ENCODE measurements at places on chromosomes 12 and 14.
A peak's percentile ranks its signal among the peaks of the same experiment; 100 is the strongest.

DNA sequence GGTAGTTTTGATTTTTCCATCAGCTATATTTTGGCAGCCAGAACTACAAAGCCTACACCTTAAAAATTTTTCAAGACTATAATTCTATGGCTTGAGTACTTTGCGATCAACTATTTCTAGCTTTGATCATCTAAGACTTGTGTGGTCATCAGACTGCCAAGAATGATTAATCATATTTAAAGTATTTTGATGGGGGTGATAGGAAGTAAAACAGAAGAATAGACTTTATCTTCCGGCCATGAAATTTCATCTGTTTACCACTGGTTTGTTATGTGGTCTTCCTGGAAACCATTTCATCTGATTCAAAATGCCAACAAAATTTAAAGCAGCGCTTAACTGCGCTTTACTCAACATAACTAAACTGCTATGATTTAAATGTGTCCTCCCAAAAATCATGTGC, 706.8 kb downstream of the TRHDE start:
- no peak for DNase-seq

- peak; percentile 65 for DNase-seq
Measured at GRCh38 chr14:20609215-20610001, 18.2 kb upstream of the RNASE12 start.

DNA sequence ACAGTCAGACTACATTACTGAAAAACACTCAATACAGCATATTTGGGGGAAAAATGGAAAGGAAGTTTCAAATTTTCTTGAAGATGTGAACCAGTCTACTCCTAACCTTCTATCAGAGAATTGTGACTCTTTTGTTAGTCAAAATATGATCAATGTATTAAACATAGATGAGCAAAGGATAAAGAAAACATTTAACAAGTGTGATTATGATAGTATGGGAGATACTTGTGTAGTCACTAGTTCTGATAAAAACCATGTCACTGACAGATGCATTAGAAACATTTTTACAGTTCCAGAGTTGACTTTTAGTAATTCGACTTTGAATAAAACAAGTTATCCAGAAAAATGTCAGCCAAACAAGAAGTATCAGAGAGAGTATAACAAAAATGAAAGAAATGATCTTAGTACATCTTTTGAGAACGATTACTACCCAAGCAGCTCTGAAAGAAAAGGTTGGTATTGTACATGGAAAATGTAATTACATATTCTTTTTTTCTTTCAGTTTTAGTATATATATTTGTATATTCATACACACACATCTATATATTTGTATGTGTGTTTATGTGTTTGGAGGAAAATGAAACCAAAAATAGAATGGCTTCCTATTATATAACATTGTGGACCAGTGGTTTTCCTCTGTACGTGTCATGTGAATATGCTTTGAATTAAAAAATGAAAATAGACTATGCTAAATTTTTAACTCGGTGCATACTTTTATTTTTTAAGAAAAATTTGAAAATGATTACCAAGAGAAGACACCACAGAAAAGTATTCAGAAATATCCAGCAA, 63.3 kb upstream of the ABCD2 start:
- DNase-seq: no peak

DNA sequence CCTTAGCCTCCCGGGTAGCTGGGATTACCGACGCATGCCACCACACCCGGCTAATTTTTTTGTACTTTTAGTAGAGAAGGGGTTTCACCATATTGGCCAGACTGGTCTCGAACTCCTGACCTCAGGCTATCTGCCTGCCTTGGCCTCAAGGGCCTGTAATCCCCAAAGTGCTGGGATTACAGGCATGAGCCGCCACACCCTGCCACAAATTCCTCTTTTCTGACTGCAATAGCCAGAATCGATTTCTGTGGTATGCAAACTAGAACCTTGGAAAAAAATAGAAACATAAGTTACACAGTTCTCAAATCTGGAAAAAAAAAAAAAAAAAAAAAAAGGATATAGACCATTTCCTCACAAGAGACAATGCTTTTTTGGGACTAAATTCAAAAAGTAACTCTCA, 184.6 kb upstream of the EGLN3 start:
- no peak for DNase-seq

DNA sequence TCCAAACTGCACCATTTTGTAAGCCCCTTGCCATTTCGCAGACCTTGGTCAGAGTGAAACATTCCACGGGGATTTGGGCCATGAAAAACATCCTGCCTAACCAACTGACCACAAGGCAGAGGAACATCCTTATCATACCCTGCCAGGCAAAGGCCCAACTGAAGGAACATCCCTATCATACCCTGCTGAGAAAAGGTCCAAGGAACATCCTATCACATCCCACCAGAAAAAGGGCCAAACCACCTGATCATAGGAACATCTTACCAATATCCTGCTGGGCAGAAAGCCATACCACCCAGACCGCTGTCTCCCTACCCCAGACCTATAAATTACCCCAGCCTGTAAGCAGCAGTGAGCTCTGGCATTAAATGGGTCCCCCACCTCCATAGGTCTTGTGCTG, 19.4 kb upstream of the LRRC9 start:
- DNase-seq: no peak

GRCh38 chr14:79585845-79586244, 625.5 kb downstream of the DIO2 start:
- no peak for DNase-seq

GRCh38 chr12:122001466-122002209, 20.0 kb upstream of the BCL7A start:
- DNase-seq: no peak

DNA sequence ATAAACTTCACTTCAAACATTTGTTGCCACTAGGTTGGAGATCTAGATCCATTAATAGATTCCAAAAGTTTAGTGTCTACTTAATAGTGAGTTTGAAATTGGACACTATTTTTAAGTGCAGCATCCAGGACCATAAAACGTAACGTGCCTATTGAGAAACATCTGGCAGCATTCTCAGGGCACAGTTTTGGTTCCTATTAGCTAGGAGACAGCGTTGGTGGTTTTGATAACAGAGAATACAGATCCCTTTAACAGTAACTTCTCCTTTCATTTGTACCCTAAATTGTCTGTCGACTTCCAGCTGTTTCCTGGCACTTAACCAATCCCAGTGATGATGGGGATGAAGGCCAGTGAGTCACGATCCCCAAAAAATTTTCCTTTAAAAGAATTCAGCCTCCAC, 25.8 kb downstream of the KCNK10 start:
- no peak for DNase-seq

- no peak for DNase-seq
Measured at GRCh38 chr14:55341781-55342180, 69.8 kb downstream of the ATG14 start.

DNA sequence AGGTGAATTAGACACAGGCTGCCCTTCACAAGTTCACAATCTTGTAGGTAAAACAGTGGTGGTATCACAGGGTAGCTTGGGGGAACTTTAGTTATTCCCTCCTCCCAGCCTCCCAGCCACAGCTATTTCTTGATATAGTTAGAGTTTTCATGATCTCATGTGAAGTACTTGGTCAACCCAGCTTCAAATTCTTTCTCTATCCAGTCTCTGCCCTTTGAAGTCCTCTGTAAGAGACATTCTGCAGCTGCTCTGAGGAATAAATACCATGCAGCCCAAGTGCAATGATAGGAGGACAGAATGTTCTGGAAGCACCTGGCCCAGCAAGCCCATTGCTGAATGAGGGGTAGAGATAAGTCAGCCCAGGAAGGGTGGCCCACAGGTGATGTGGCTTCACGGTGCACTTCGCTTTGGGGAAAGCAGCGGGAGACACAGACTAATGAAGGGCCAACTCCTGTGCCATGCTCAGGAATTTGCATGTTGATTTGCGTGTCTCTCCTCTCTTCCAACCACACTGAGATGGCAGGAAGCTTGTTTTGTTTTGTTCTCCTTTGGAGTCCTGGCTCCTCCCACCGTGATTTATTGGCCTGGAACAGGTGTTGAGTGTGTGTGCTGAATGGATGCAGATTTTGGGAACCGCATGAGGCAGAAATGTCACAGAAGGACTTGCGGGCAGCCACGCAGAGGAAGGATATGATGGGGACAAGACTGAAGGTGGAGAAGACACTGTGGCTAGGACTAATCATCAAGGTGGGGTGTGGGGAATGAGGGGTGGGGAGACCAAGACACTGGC, 8.0 kb upstream of the TXNRD1 start:
- DNase-seq: no peak

- DNase-seq: peak; percentile 91
Measured at GRCh38 chr12:29317556-29318363, 63.2 kb downstream of the ERGIC2 start.

DNA sequence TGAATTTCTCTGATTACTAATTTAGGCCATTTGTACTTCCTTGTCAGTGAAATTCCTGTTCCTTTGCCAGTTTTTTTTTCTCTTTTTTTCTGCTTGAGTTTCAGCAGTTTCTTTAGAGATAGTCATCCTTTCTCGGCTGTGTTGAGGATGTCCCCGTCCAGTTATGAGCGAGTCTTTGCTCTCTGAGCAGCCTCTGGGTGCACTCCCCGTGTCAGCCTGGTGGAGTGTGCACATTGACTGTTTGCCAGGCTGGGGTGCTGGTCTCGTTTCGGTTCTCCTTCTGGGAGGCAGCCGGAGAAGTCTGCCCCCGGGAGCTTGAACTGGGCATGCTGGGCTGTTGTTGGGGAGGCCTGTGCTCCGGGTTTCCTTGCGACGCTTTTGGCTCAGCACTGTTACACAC, 3.0 kb downstream of the PACS2 start:
- DNase-seq: no peak

- DNase-seq: no peak
Measured at GRCh38 chr12:30296486-30296885, 399.2 kb downstream of the IPO8 start.
